NCI-H748 treated with DMSO at 0.1 percent for 48 hours (cell line): ENCODE measurements at places on chromosomes 5 and 9.
A peak's percentile ranks its signal among the peaks of the same experiment; 100 is the strongest.

GRCh38 chr5:103098993-103099392 is 20.9 kb downstream of the GIN1 start:
- DNase-seq, result no peak

GRCh38 chr9:93568169-93568568 is 8.2 kb upstream of the PHF2 start:
- DNase-seq, result no peak

- no peak for DNase-seq
Observed at GRCh38 chr5:102048940-102049339, 247.1 kb downstream of the SLCO4C1 start.

GRCh38 chr9:22238809-22239684 is 207.6 kb upstream of the DMRTA1 start:
- peak; percentile 5 for DNase-seq

DNA sequence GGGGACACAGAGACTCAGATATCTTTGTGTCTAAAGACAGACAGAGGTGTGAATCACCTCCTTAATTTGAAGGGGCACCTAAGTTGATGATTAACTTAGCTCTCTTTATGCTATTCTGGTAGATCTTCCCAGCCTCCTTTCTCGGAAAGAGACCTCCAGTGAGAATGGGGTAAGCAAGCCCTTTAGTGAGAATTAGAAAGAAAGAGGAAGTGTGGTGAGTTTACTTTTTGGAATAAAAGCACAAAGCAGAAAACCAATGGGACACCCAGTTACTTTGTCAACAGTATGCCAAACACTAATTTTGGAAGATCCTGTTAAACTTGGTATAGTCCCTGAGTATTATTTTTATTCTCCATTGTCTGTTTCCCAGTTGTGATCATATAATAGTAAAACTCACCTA is 302.8 kb upstream of the RASA1 start:
- DNase-seq, result no peak

GRCh38 chr5:122921826-122922225 is 76.4 kb downstream of the SNX24 start:
- DNase-seq, result no peak

- no peak for DNase-seq
Observed at GRCh38 chr5:38929838-38930237, 84.0 kb downstream of the OSMR start.

DNA sequence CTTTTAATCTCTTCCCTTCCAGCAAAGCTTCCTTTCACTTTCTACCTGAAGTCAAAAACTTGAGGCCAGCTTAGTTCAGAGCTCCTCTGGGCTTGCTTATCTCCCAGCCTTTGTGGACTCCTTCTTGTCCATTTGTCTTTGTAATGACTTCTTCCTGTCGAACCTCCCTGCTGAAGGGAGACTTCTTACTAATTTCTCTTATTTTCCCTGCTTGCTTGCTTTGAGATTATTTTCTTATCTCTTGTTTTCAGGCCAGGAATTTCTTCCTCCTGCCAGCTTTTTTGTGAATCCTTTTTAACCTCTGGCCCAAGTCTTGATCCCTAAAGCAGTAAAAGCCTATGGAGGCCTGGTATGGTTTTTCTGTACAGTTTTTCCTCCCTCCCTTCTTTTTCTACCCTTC is 46.8 kb upstream of the DHFR start:
- DNase-seq, result no peak

- DNase-seq, result no peak
Observed at GRCh38 chr5:31944684-31945445, 229.3 kb downstream of the GOLPH3 start.

DNA sequence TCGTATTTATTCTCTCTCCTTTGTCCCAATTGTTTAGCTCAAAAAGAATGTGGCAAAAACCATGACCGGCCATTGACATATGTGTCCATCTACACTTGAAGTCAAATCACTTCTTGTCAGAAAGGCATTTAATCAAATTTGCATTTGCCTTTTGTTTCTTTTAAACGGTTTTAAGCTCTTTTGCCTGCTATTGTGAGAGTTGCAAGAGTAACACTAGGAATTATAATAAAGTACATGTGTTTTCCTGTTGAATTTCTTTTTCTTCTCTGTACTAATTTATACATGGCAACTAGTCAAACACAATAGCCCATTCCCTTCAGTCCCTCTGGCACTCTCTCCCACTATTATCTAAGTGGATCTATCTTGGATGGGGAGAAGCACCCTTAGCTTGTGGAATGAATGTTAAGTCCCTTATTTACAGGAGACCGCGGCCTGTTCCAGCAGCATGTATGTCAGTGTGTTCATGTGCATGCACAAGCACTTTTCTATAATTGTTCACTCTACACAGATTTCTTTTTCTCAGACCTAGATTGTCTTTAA is 3.2 kb downstream of the ADAMTSL1 start:
- no peak for DNase-seq

DNA sequence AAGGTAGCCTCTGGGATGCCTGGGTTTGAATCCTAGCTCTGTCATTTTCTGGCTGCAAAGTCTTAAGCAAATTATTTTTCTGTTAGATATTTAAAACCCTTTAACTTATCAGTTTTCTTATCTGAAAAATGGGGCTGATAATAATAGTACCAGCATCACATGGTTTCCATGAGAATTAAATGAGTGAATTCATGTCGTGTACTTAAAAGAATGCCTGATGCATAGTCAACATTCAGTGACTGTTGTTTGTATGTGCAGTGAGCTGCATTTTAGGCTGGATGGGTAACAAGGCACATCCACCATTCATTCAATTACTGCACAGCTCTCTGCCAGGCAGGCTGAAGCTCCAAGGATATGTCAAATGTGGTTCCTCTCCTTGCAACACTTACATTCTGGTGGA is 122.0 kb downstream of the PPP2R2B start:
- no peak for DNase-seq

DNA sequence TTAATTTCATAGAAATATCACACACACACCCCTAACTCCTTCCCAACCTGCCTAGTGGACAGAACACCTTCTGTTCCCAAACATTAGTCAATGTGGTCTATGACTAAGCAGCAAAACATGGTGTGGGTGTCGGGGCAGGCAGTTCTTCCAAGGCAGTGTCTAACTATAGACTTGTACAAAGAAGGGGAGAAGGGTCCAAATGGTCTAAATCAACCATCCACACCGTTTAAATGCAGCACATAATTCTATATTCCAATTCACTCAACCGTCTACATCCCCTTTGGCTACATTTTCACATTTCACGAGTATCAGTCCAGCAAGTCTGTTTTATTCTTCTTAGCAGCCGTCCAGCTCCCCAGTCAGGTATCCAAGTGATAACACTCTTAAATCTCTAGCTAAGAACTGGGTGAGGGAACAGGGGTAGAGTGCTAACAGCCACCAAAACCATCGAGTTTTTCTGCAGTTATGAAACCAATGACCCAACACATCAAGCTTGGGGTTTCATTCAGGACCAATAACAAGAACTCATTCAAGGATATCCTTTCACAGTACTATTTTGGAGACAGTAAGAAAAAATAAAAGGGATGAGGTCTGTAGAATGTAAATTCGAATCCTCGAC is 3.3 kb downstream of the ZNF608 start:
- DNase-seq, result peak; percentile 61

- peak; percentile 42 for DNase-seq
Observed at GRCh38 chr9:110047955-110048402, 160.0 kb downstream of the C9orf152 start.

DNA sequence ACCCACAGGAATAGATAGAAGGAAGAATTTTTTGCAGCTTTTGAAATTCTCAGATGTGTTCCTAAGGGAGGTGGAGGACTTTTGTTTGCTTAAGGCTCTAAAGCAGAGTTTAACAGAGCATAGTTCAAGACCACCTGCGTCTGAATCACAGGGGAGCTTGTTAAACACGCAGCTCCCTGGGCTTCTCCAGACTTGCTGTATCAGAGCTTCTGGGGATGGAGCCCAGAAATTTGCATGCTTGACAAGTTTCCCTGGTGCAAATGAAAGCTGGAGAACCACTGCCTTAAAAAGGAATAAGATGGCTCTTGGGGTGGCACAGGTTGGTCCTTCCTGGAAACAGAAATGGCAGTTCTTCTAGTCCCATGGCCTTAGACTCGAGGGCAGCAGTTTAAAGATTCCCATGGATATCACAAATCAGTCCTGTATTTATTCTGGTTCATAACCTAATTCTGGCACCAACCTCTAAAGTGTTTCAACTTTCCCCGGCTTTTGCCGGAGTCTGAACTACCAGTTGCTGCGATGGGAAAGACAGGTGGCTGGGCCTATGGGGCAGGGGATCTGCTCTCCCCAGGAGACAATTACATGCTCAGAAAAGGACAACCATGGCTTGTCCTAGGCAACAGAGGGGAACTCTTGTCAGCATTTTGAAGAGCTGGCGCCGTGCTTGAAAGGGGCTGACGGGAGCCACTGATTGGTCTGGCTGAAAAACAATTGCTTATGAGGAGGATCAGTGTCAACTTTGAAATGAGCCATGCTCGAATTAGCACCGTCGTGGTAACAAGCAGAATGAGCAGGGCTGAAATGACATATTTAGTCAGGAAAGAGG is 599.6 kb downstream of the CCDC171 start:
- peak; percentile 15 for DNase-seq

DNA sequence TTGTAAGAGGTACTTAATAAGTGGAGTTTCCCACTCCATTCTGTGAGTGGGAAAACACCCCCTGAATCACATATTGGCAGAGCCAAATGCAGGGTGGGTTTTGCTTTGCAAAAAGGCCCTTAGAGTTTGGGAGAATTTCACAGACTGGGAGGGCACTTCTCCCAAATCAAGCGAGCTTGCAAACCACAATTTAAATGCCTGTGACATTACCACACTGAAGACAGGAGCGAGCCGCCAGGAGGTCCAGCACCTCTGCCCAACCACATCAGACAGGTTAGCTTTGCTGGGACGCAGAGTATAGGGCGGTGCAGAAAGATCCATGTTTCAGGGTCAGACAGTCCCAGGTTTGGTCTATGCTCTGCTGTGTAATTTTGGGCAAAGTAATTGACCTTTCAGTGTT is 2.3 kb downstream of the ALAD start:
- no peak for DNase-seq

DNA sequence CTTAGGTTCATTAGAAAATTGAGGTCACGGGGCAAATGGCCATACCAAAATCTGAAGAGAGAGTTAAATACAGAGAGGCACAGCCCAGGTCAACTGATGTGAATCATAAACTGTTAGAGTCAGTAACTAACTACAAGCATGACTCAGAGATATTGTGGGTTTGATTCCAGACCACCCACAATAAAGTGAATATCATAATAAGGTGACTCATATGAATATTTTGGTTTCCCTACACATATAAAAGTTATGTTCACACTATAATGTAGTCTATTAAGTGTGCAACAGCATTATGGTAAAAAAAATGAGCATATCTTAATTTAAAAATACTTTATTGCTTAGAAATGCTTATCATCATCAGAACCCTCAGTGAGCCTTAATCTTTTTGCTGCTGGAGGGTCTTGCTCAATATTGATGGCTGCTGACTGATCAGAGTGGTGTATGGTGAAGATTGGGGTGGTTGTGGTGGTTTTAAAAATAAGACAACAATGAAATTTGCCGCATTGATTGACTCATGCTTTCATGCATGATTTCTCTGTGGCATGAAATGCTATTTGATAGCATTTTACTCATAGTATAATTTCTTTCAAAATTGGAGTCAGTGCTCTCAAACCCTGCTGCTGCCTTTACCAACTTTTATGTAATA is 53.1 kb upstream of the EDIL3 start:
- DNase-seq, result no peak

GRCh38 chr5:14946815-14947620 is 75.4 kb upstream of the ANKH start:
- DNase-seq, result peak; percentile 67

DNA sequence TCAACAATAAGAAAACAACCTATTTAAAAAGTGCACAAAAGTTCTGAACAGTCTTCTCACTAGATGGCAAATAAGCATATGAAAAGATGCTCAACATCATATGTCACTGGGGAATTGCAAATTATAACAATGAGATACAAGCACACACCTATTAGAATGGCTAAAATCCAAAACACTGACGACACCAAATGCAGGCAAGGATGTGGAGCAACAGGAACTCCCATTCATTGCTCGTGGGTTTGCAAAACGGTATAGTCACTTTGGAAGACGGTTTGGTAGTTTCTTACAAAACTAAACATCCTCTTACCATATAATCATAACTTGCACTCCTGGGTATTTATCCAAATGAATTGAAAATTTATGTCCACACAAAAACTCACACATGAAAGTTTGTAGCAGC is 100.9 kb upstream of the TBC1D2 start:
- no peak for DNase-seq

GRCh38 chr9:16030528-16031185 is 477.8 kb downstream of the CCDC171 start:
- DNase-seq, result no peak

- no peak for DNase-seq
Observed at GRCh38 chr5:109645707-109646192, 44.0 kb upstream of the MAN2A1 start.

GRCh38 chr5:77994943-77995342 is 218.8 kb upstream of the TBCA start:
- DNase-seq, result no peak

DNA sequence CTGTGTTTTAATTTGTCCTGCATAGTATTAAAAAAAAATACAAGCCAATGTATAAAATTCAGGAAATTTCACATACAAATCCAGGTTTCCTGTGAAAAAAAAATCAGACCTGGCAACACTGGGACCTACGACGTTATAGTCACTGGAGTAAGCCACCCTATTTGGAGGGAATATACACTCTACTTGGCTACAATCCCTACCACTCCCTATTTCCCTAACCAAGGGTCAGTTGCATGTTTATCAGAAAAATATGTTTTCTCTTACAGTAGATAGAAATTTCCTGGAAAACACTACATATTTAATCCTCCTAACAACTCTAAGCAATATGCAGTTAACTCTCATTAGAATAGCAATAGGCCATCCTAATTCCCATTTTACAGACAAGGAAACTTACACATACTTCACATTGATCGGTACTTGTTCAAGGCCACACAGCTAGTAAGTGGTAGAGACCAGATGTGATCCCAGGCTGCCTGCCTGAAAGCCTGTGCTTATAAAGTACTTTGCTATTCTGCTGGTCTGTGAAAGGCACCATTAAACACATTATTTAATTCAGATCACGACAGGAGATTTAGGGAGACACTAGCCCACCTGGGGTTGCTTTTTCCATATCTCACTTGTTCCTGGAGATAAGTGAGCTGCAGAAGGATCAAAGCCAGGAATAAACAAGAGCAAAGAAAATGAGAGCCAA is 70.8 kb downstream of the MFAP3 start:
- no peak for DNase-seq

DNA sequence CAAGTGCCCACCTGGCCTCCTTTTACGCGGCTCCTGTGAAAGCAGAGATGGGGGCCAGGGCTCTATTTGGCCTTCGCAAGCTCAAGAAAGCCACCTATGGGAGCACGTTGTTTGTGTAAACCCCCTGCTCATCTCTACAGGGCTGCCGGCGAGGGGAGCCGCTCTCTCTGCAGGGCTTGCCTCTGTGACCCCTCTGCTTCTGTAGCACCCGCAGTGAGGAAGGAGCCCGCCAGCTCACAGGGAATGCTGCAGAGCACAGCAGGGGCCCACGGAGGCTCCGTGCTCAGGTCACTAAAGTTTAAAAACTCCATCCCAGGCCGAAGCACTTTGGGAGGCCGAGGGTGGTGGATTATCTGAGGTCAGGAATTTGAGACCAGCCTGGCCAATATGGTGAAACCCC is 376.8 kb downstream of the IRX2 start:
- DNase-seq, result no peak

GRCh38 chr9:12818431-12819000 is 43.7 kb downstream of the LURAP1L start:
- DNase-seq, result no peak

GRCh38 chr9:27715651-27716050 is 142.4 kb upstream of the C9orf72 start:
- DNase-seq, result no peak

GRCh38 chr9:124849801-124850200 is 3.5 kb upstream of the WDR38 start:
- DNase-seq, result no peak

GRCh38 chr9:71333321-71333720 is 211.9 kb upstream of the TRPM3 start:
- no peak for DNase-seq
